ENCODE measurements at places on chromosomes 12 and 14. TPM values are rescaled to one million over a fixed set of nuclear protein-coding genes. Genes with fewer than 3 reads are reported as not detected.

The KIF26A gene
- total RNA-seq, result 0.23 TPM

- DNase-seq, result no peak
These were observed 32.8 kb downstream of the ERP29 start for GRCh38 chr12:112046003-112046402.

- no peak for DNase-seq
These were observed 324.6 kb upstream of the DIO3 start for GRCh38 chr14:101236496-101237251.

- no peak for DNase-seq
These were observed 57.2 kb upstream of the NTF3 start for GRCh38 chr12:5374713-5375112.

DNA sequence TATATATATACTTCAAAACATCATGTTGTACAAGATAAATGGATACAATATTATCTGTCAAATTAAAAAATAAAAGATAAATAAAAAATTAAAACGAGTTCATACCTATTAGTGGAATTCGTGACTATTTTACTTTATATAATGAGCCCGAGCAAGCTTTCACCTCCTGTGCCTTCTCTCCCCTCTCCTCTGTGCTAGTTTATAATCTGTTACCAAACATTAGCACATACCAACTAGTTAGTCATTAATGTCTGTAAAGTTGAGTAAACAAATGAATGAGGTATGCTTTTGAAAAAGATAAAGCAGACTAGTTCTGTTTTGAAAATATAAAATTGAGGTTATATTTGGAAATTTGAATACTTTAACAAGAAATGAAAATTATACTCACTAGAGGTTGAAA is 84.0 kb downstream of the LRRC9 start:
- no peak for DNase-seq

DNA sequence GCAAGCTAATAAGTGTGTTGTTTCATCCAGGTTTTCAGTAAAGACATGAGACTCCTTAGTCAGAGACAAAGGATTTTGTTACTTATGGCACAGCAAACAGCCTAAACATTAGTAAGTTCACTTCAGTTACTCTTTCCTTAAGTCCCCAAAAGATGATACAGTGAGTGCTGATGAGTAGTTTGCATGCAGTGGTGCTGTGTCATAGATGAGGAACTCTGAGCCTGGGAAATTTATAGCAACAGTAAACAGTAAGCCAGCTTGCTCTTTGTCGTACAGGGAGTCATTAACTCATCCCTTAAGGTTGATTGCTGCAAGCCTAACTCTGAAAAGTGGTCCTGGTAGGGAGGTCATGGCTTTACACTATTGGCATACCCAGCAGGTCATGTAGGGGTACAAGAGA is 208.6 kb upstream of the OR4E1 start:
- DNase-seq, result no peak

DNA sequence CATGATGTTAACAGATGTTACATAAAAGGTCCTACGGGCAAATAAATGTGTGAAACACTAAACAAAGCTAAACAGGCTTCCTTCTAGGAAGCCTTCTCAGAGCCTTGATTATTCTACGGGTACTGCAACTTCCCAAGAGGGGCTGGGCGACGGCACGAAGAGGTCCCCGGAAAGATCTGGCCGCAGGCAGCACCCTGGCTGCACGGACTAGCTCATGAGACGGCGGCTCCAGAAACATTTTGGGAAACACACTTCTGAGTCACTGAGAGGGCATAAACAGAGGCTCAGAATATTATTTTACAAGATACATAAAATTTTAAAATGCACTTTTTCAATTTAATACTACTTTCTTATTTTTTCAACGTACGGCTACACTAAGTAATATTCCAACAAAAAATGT is 19.4 kb downstream of the STX2 start:
- DNase-seq, result no peak

GRCh38 chr14:31510222-31510621 is 22.4 kb upstream of the GPR33 start:
- peak; percentile 24 for DNase-seq

DNA sequence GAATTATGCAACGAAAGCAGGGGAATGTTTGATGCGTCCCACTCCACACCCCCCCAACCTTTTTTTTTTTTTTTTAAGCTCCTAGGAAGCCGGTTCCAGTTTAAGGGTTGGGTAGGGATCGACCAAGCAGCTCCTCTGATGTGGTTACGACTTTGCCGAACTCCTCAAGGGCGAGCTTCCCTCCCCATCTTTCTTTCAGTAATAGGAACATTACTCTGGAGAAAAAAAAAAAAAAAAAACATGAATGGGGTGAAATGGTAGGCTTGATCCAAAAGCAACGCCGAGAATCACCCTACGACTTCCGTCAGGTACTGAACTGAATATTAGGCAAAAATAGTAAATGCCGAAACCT is 9.6 kb downstream of the BMP4 start:
- no peak for DNase-seq

DNA sequence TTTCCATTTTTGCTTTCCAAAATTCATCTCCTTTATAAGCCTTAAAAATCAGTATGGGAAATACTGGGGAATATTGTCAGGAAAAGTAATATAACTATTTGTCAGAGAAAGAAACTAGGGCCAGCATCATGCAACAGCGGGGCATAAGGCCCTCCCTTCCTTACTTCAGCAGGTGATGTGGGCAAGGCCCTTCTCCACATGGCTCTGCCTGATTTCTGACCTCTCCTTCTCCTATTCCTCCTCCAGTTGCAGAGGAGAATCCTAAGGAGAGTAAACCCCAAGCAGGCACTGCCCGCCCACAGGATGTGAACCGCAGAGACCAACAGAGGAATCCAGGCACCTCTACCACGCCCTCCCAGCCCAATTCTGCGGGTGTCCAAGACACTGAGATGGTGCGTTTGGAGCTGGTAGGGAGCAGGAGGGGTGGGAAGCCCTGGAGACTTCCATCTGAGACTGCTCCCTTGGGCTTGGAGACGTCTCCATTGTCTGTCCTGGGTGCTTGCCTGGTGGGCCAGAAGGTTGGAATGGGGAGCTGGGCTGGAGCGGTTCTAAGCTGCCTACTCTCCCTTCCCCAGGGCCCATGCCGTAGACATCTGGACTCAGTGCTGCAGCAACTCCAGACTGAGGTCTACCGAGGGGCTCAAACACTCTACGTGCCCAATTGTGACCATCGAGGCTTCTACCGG is 2.7 kb upstream of the SOAT2 start:
- DNase-seq, result no peak

- no peak for DNase-seq
These were observed 7.5 kb upstream of the UBE2N start for GRCh38 chr12:93449277-93449676.

DNA sequence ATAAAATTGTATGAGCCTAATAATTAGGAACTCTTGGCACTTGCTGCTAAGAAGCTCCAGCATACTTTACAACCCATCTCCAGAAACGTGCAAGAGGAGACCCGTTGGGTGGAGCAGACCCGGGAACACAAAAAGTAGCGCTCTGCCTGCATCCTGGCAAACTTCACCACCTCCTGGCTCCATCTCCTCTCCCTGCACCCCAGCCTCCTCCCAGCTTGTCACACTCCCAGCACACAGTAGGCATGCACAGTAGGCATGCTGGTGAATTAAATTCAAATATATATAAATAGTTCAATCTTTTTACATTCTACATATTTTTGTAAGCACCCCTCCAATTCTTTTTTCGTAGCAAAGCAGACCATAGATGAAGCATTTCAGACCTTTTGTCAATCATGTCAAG is 1.2 kb downstream of the VSIG10 start:
- DNase-seq, result no peak

DNA sequence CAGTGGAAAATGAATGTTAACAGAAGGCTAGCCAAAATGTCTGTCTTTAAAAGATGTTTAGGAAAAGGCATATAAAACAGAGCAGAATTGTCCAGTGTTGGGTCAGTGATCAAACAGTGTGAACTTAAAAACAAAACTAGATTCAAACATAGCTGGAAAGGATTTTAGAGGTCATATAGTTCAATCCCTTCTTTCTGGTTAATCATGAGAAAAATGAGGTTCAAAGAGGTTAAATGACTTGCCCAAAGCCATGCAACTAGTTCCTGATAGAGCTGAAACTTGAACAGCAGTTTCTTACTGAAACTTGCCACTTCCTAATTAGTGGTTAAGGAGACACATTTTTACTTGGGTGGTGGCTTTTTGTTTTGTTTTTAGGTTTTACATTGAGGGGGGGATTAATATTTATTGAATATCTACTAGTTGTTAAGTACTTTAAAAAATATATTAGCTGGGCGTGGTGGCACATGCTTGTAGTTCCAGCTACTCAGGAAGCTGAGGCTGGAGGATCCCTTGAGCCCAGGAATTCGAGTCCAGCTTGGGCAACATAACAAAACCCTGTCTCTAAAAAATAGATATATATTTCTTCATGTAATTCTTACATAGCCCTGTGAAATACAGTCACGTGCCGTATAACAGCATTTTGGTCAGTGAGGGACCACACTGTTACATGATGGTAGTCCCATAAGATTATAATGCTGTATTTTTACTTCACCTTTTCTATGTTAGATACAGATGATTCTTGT is 20.4 kb downstream of the ACVR1B start:
- DNase-seq, result no peak

- DNase-seq, result no peak
These were observed 771.6 kb downstream of the LRFN5 start for GRCh38 chr14:42378274-42378673.

GRCh38 chr14:105492031-105492970 is 1.3 kb downstream of the TEDC1 start:
- DNase-seq, result no peak

- no peak for DNase-seq
These were observed 55.5 kb downstream of the DUSP16 start for GRCh38 chr12:12507121-12507520.

DNA sequence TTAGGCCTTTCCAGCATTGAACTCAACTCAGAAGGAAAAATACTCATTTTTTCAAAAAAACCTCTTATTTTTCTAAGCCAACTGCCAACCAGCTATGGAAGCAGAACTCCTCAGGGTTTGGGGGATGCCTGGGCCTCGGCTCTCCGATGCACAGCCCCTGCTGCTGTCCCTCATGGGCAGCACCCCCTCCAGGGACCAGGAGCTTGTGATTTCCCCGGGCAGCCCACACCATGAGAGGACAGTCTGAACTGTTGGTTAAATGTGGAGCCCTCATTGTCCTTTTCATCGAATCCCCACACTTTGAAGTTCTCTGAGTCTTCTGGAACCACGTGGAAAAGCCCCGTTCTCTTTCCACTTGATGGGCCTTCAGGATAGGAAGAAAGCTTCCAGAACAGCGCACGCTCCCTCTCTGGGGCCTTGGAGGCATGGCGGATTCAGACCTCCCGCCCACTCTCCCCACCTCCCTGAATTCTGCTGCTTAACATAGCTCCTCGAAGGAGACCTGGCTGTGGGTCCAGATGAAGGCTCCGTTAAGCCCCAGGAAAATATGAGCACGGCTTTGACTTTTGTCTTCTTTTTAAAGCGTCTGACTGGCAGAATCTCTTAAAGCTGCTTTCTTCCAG is 156.6 kb downstream of the CALM1 start:
- DNase-seq, result no peak

- DNase-seq, result no peak
These were observed 54.3 kb downstream of the SLC41A2 start for GRCh38 chr12:104903648-104904423.

DNA sequence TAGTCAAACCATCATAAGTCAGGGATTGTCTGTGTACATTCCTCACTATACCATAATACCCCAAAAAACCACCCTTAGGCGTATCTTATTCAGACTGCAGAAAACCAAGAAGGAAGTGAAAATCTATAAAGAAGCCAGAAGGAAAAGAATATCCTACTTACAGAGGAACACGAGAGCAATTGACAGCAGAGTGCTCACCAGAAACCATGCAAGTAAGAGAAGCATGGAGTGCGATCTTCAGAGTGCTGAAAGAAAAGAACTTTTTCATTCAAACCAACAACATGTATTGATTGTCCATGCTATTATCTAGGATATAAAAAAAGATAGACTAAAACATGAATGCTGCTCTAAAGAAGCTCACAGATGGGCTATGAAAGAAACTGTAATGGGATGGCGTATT is 50.8 kb downstream of the STXBP6 start:
- DNase-seq, result no peak

- DNase-seq, result no peak
These were observed 13.0 kb upstream of the DPF3 start for GRCh38 chr14:72906879-72907278.

- no peak for DNase-seq
These were observed 21.6 kb upstream of the CHFR start for GRCh38 chr12:132909030-132909368.

GRCh38 chr12:52195065-52195730 is 3.4 kb upstream of the KRT80 start:
- no peak for DNase-seq

DNA sequence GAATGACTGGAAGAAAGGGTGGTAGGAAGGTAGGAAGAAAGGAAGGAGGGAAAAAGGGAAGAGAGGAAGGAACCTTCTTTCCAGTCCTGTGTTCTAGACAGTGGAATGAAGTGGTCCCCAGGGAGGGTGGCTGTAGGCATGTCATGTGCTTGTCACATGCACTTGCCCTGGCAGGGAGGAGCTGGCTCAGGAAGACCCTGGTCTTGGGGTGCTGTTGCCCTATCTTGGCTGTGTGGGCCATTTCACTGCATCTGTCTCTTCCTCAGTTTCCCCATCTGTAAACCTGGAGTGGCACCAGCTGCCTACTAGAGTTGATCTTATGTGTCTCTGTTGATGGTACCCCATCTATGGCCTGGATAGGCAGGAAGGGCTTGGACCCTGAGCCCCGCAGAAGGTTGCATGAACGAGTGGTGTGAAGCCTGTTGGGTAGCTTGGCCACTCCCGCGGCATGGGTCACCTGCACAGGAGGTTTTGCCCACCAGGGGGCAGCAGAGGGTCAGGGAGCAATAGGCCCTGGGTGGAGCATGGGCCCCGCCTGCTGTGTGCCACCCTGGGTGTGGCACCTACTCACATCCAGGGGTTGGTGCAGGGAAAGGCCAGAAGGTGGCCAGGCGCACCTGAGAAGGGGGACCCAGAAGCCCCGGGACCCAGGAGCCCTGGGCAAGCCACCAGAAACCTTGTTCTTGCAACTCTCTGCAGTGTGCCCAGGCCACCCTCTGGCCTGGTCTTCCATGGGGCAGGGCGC is 25.1 kb downstream of the MEG3 start:
- peak; percentile 64 for DNase-seq
